Ecto neural progenitor cell (in vitro differentiated cells): ENCODE measurements at places on chromosomes 12 and 14.

DNA sequence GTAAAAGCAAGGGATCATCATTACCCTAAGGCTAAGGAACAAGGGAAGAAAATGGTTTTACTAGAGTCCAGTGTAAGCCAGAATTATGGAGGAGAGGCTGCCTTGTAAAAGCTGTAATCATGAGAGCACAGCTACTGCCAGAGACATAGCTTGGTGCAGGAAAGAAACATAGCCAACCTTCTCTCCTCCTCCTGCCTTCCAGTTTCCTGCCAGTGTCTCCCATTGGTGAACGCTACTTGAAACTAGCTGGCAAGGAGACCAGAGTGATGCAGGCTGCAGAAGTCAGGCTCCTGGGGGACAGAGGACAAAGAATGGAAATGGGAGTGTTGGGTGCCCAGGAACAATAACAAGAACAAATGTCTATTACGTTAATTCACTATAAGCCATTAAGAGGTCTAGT, 158.5 kb downstream of the NELL2 start:
- no peak for DNase-seq

DNA sequence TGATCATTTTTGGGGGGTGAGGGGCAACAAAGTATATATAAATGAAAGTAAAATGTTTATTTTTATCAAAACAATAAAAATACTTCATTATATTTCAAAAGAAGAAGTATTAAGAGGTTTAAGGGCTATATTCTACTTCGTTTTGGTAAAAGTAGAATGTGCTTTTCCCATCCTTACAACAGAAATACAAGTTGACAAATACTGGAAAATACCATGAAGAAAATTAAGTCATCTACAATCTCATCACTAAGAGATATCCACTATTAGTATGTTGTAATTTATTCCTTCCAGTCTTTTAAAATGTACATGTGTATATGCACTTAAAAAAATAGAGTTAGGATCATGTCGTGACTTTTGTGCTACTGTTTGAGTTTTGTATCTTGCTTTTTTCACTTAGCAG, 92.8 kb downstream of the PCNX1 start:
- DNase-seq = no peak

DNA sequence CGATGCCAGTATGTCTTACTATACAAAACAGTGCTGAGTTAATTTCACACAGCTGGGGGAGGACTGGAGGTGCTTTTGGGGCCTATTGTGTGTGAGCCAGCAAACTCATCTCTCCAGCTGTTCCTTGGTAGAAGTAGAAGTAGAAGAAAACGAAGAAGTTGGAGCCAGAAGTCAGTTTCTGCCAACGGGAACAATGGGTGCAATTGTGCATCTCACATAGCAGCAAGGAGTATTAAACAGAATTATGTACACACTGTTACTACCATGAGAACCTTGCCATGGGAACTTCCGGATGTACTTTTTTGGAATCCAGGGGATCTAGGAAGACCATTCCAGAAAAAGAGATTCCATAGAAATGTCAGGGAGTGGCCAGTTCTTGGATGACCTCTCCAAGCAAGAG, 88.6 kb downstream of the VCPKMT start:
- DNase-seq = no peak

DNA sequence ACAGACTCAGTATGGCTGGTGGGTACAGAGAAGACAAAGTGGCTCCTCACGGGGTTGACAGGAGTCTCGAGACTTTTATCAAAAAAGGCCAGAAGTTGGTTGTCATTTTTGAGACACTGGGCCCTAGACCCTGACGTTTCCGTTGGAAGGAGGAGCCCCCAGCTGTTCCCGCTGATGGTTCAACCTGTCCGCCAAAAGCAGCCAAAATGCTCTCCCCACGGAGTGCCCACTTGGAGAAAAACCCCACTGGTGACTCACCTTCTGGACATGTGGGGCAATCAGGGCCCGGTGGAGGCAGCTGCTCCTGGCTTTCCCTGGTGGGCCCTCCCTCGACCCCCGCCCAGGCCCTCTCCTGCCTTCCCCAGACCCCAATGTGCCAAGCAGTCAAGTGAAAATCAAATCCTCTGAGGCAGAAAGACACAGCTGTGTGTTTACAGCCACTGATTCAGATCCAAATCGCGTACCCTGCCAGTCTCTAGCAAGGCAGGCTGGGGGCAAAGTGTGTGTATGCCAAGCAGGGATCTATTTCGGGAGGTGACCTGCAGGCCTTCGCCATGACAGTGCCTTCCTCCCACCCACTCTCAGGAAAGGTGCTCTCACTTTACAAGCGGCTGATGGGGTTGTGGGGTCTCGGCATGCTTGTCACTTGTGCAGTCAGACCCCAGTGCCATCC, 347.4 kb downstream of the DPF3 start:
- no peak for DNase-seq

DNA sequence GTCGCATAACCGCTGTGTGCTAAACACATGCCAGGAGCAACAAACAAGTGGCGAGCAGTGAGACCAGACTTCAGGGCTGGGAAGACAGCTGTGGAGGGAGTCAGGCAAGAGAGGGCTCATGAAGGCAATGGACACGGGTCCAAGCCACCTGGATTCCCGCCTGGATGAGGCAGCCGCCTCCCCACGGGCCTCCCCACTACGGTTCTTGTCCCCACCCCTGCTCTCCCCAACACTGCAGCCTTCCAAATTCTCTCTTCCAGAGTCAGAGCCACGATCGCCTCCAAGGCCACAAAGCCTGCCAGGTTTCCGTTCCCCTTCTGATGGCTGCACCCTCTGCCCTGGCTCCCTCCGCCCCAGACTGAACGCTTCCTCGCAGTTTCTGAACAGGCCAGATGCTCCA, 36.1 kb upstream of the PIWIL1 start:
- DNase-seq = no peak
